ENCODE measurements at places on chromosomes 7 and 10.

- no peak for DNase-seq
Measured at GRCh38 chr10:77599651-77600050, 38.0 kb downstream of the KCNMA1 start.

DNA sequence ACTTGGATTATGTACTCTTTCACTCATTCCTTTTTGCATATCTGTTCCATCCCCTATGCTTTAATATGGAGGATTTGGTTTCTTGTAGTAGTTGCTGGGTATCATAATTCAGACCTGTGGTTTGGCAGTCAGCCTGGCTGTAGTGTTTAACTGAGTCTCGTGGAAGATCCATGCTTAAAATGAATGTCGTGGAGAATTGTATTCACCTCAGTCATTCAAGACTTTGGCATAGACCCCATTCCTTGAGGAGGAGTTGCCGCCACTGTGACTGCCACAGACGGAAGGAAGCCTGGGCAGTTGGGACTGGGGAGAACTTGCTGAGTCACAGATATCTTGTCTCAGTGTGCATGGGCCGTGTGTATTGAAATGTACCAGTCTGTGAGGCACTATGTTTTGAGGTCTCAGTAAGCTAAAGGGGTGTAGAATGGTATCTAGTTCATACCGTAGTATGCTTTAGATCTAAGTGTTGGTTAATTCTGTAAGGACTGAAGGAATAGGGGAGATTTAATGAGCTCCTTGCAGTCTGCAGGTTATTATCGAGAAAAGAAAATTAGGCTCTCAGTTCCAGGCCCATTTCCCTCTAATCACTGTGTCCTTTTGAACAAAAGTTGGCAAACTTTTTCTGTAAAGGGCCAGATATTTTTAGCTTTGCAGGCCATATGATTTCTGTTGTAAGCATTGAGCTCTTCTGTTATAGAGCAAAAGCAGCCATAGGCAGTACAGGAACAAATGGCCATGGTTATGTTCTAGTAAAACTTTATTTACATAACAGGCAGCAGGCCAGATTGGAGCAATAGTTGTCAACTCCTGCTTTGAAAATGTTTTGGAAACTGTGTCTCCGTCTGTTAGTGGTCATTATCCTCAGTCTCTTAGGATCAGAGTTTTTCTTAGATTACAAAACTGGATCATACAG, 76.8 kb downstream of the TPST1 start:
- DNase-seq, result no peak

- DNase-seq, result no peak
Measured at GRCh38 chr10:13946209-13946460, 359.4 kb downstream of the PRPF18 start.

DNA sequence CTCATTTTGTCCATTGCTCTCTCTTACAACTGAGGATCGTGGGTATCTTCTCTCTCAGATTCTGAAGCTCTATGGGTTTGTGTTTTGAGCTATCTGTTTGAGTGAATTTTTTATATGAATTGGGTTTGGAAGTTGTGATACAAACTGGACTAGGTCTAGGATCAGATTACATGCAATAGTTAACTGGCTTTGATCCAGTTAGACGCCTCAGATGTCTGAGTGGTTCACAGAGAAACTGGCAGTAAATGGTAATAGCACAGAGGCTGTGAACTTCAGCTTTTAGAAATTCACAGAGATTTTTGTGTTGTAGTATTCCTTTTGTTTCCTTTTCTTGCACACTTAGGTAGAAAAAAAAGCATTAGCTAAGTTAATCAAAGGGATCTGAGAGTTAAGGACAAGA, 12.7 kb upstream of the DNMBP start:
- DNase-seq, result no peak

DNA sequence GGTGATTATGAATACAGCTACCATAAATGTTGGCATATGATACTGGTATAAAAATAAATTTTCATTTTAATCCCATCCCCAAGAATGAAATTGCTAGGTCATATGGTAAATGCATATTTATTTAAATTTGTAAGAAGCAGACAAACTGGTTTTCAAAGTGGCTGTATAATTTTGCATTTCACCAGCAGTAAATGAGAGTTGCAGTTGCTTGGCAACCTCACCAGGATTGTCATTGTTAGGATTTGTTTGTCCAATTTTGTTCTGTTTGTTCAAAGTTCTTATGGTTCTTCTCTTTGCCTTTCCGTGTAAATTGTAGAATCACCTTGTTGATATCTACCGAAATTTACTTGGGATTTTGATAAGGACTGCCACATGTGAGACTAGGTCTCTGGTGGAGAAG, 237.4 kb downstream of the OTUD1 start:
- DNase-seq, result no peak

GRCh38 chr7:75617634-75618234, 121.0 kb downstream of the HIP1 start:
- DNase-seq, result no peak

GRCh38 chr10:131727560-131727959, 173.2 kb upstream of the PPP2R2D start:
- DNase-seq, result no peak

DNA sequence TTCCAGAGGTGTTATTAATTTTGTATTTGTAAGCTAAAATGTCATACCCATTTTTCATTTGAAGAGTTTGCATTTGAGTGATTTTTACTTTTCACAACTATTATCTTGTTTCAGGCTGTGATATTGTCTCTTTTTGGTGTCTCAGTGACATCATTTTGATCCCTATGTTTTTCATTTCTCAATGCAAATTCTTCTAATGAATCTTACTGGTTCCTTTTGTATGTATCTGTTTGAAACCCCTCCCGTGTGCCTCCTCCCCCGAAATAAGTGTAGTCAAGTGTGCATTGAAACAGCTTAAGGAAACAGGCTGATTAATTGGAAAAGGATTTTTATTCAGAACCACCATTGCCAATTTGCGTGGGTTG, 77.8 kb downstream of the SHH start:
- DNase-seq, result no peak

- DNase-seq, result peak; percentile 7
Measured at GRCh38 chr10:21135023-21135931, 238.2 kb upstream of the NEBL start.

- no peak for DNase-seq
Measured at GRCh38 chr10:126087153-126087680, 190.9 kb downstream of the FANK1 start.

DNA sequence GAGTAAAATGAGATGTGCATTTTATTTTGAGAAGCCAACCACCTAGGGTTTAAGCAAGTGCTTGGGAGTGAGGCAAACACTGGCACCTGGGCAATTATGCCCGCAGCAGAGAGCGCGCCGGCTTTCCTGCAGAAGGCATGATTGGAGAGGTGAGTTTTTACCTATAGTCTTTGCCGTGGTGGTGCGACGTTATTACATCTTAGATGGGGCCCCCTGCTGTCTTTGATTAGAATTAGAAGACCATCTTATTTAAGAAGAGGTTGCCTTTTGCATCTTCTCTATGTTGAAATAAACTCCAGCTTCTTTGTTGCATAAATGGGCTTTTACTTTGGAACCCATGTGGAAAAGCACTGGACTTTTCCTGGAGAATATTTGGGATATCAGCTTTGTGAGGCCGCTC, 409.5 kb downstream of the GLRX3 start:
- DNase-seq, result no peak

- no peak for DNase-seq
Measured at GRCh38 chr10:99693933-99694583, 34.7 kb downstream of the ENTPD7 start.

DNA sequence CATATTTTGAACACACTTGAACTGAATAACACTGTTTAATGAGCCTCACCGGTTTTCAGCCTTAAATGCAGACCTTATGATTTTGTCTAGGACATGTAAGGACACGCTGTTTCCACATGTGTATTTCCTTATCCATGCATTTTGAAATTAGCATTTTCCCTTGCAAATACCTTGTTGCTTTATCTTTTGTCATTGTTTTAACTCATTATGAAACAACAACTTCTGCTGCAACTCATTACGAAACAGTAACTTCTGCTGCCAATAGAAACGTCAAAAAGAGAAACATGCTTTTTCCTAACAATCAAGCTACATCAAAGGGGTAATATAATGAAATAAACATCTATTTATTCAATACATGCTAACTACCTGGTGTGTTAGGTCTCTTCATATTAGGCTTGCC, 322.0 kb downstream of the AGMO start:
- DNase-seq, result no peak

GRCh38 chr10:2202401-2202800, 465.1 kb upstream of the ADARB2 start:
- DNase-seq, result no peak

GRCh38 chr7:34875481-34875880, 161.8 kb downstream of the DPY19L1 start:
- DNase-seq, result peak; percentile 20

DNA sequence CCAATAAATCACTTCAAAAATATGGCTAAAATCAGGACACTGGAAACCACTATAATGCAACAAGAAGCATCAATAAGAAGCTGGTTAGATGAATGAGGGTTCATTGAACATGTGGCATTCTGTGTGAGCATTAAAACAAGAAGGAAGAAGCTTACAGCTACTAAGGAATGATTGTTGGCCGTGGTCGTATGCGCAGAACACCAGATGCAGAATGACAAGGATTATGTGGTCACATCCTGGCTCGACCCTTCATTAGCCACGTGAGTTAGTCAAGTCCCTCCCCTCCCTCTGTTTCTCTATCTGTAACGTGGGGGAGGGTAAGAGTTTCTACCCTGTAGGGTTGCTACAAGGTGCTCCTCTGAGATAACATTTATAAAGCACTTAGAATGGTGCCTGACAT, 174.3 kb downstream of the ADAM12 start:
- no peak for DNase-seq

DNA sequence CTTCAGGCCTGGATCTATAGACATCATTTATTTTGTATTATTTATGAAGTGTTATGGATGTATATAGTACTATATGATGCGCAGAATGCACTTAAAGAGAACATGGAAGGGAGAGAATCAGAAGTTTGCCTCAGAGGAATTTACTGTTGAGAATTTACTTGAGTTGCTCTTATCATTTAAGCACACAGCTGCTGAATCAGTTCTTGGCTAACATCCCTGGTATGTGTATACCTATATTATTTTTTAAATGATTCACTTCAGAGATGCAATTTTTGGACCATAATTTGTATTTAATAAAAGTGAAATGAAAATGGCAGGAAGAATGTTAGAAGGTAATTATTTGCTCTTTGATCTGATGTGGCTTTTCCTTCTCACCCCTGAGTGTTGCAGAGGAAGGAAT, 191.6 kb downstream of the BICC1 start:
- DNase-seq, result no peak

DNA sequence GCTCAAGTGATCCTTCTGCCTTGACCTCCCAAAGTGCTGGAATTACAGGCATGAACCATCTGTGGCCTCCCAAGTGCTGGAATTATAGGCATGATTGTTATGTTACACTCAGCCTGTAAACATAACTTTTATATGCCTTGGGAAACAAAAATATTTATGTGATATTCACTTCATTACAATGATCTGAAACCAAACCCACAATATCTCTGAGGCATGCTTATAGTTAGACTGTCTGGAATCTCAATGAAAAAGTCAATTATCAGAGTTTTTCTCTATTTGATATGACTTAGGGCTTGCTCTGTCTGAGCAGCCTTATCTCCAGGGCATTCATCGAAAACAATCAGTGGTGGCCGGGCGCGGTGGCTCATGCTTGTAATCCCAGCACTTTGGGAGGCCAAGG, 195.3 kb upstream of the MYO3A start:
- DNase-seq, result no peak

- DNase-seq, result no peak
Measured at GRCh38 chr10:47243791-47244190, 56.2 kb upstream of the GDF10 start.

DNA sequence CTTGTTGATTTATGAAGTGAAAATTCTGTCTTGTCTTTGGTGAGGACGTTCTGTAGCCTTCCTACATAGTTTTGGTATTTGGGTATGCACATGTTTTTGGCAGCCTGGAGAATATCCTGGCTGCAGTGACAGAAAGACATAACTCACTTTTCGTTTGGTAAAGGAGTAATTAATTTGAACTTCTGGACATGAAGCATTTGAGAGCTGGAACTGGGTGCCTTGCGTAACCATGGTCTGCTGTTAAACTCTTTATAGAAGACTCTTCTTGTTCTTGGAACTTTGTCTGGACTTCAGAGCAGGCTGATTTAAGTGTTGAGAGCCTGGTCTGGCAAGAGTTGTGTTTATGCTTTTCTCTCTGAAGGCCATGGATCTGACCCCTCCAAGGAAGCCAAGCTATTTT, 231.3 kb downstream of the LRMDA start:
- no peak for DNase-seq

- DNase-seq, result no peak
Measured at GRCh38 chr10:27819781-27820531, 74.3 kb upstream of the MKX start.

GRCh38 chr10:35632027-35632426, 10.1 kb downstream of the FZD8 start:
- DNase-seq, result no peak

DNA sequence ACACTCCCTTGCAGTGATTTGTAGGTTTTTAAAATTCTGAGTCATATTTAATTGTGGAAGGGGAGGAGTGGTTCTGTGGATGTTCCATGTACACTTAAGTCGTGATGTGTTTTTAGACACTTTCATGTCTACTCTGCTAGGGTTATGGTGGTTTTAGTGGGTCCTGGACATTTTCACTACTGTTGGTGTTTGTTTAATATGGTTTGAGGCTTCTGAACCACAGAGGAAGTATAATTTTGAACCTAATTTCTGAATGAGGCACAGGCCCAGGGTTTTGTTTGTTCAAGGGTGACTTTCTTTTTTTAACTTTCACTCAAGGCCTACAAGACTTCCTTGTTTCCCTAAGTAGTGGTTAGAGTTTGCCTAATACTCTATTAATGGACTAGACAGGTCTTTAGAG, 13.3 kb downstream of the SLC26A5 start:
- DNase-seq, result no peak

- DNase-seq, result no peak
Measured at GRCh38 chr7:26127411-26127810, 24.6 kb upstream of the NFE2L3 start.

DNA sequence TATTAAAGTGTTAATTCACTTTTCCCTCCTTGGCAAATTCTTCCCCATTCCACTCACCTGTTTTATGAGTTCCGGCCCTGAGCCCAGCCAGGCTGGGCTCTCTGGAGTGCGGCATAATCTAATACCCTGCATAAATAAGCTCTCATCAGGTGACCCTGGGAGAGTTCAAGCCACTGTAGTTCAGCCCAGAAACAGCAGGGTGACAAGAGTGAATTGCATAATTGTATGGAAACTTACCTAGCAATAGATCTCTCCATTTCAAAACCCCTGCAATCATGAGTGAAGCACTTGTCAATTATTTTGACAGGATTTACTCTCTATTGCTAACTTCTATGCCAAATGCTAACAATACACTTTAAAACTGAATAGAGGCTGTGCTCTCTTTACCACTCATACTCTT, 94.7 kb downstream of the OSBPL3 start:
- peak; percentile 64 for DNase-seq

DNA sequence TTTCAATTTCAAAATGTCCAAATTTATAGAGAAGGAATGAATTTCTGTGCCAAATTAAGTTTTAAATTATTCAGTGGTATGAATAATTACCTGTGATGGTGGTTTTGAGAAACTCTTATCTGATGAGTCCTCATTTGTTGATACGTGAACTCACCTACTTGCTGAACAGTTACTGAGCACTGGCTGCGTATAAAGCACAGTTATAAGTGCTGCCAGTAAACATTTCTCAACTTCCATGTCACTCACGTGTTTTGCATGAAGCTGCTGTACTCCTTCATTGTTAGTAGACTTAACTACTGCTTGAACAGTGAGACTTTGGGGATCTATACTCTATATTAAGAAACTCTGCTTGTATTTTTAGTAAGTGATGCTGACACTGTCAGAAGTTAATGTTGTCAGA, 269.1 kb upstream of the FZD8 start:
- no peak for DNase-seq

- no peak for DNase-seq
Measured at GRCh38 chr10:100866010-100866409, 46.8 kb upstream of the SLF2 start.

Measured in NCI-H2081 (cell line).